ENCODE measurements at places on chromosomes 6 and 20.

GRCh38 chr20:62548471-62548870 lies 72.7 kb upstream of the GATA5 start:
- no peak for DNase-seq

- no peak for DNase-seq
Observed at GRCh38 chr6:79705456-79705995, 74.4 kb downstream of the SH3BGRL2 start.

- no peak for DNase-seq
Observed at GRCh38 chr6:156280065-156280464, 497.1 kb upstream of the ARID1B start.

GRCh38 chr20:62252342-62252966 lies 14.1 kb downstream of the OSBPL2 start:
- DNase-seq: no peak

GRCh38 chr6:116101790-116102189 lies 1.1 kb downstream of the NT5DC1 start:
- DNase-seq: no peak
